ENCODE measurements at places on chromosomes 6 and 20. TPM values are rescaled to one million over a fixed set of nuclear protein-coding genes. Genes with fewer than 3 reads are reported as not detected.

DNA sequence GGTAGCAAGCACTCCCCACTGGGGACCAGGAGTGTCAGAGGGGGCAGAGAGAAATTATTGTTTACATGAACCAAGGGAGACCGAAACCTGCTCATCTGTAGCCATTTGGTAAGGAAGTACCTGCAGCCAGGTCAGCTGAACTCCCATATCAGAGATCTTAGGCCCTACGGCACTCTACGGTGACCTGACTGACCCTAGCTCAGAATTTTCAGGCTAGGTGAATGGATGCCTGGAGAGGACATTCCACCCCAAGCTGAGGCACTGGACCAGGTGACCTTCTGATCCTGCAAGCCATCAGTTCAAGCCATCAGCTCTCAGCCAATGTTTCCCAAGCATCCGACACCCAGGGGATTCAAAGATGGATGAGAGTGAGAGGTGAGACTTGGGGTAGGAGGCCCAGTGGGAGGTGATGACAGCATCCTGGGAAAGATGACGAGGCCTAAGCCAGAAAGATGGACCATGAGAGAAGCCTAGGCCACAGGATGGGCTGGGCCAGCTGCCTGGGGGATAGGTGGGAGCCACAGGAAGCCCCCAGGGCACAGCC, 2.8 kb downstream of the ANGPT4 start:
- no peaks in the 10 kb centered on the region for H3K27me3 ChIP-seq
- DNase-seq, result no peak
- no peak overlapping the region for H3K4me3 ChIP-seq
- peaks cover 12% of the 10 kb centered on the region for H3K4me1 ChIP-seq
- no peaks in the 10 kb centered on the region for H3K36me3 ChIP-seq

DNA sequence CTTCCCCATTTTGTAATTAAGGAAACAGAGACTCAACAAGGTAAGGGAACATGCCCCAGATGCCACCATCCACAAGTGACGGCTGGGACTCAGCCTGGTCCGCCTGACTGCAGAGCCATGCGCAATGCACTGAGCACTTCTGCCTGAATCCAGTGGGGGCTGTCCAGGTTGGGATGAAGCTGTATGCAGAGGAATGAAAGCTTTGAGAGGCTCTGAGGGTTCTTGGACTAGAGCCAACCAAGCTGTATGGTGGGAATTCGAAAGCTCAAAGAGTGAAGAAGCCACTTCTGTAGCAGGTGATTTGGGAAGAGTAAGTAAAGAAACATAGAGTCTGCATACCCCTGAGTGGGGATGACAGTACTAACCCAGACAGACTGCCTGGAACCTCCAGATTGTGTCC, 127.6 kb upstream of the AKAP12 start:
- no peak for DNase-seq
- no peaks in the 10 kb centered on the region for H3K27me3 ChIP-seq
- no peak overlapping the region for H3K4me3 ChIP-seq
- H3K27ac ChIP-seq, result no peak overlapping the region
- no peaks in the 10 kb centered on the region for H3K4me1 ChIP-seq

- no peak overlapping the region for H3K4me3 ChIP-seq
- H3K27ac ChIP-seq, result no peak overlapping the region
- no peaks in the 10 kb centered on the region for H3K27me3 ChIP-seq
These were observed 179.8 kb upstream of the BMP5 start for GRCh38 chr6:56055081-56055704.

GRCh38 chr6:170552765-170553533, at the start of gene PSMB1:
TSS of gene PSMB1 (minus strand) at chr6:170553307. CDS start at chr6:170553242, 65 bp downstream.
- no peak within 1 kb of the TSS for H3K27ac ChIP-seq
- no peaks in the 10 kb centered on the region for H3K27me3 ChIP-seq
- peaks cover 9% of the 10 kb centered on the region for H3K4me1 ChIP-seq
- H3K36me3 ChIP-seq, result peaks cover 1% of the 10 kb centered on the region
- H3K4me3 ChIP-seq, result peak within 1 kb of the TSS; percentile 73

The SNX9 gene
- total RNA-seq, result 29.5 TPM

The MOCS1 gene
- total RNA-seq, result 44.7 TPM

The RBBP9 gene
- total RNA-seq, result 28.3 TPM

The SIGLEC1 gene
- total RNA-seq, result not detected

The PDE7B gene
- total RNA-seq, result not detected

The PPP1R14C gene
- total RNA-seq, result 2.4 TPM

The ARMC2 gene
- 7.8 TPM for total RNA-seq
